ENCODE measurements at places on chromosomes 3 and 15. TPM values are rescaled to one million over a fixed set of nuclear protein-coding genes. Genes with fewer than 3 reads are reported as not detected.

DNA sequence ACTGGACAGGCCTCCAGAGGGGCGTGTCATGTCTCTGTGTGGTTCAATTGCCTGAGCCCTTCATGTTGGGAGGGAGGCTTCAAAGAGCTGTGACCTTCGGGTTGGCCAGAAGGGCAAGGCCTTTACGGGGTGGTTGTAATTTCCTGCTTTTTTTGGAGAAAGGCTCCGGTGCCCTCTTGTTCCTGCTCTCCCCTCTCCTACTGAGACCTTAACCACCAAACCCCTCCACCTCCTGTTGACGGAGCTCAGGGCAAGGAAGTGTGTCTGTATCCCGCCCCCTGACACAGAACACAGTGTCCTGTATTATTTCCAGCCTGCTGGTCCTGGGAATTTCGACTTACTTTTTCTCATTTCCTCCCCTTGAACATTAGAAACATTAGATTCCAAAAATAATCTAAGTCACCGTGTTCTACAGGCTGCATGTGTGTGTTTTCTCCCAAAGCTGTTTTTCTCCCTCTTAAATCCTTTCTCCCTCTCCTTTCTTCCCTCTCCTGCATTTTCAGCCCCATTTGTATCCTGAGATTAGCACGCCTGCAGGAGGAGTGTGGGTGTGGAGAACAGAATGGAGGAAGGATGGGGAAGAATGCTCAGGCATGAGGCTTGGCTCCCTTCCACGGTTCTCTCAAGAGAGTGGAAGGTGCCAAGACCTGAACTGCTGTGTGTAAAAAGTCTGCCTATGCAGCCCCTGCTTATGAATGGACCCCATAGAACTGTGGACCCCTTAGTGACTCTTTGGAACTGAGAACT, 285.4 kb upstream of the ROPN1 start:
- DNase-seq, result peak; percentile 86
- no peaks in the 10 kb centered on the region for H3K27me3 ChIP-seq
- no peak overlapping the region for H3K4me3 ChIP-seq
- H3K27ac ChIP-seq, result peak overlapping the region; percentile 92

DNA sequence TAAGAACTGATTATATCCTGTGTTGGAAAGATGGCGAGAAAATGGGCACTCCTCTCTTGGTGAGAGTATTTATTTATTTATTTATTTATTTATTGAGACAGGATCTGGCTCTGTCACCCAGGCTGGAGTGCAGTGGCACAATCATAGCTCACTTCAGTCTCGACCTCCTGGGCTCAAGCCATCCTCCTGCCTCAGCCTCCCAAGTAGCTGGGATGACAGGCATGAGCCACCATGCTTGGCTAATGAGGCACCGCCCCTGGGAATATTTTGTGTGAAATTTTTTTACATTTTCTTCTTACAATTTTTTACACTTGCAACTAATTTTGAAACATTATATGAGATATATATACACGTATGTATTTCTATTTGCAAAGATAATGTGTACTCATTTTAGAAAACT, 150.5 kb upstream of the PRR20G start:
- H3K36me3 ChIP-seq, result no peaks in the 10 kb centered on the region
- peak; percentile 12 for DNase-seq

- DNase-seq, result no peak
- H3K36me3 ChIP-seq, result no peaks in the 10 kb centered on the region
- no peak overlapping the region for H3K4me3 ChIP-seq
- peaks cover 6% of the 10 kb centered on the region for H3K4me1 ChIP-seq
These were observed 140.4 kb downstream of the RORA start for GRCh38 chr15:61088675-61089074.

GRCh38 chr3:188656196-188656982, 502.4 kb downstream of the LPP start:
- H3K36me3 ChIP-seq, result no peaks in the 10 kb centered on the region
- peak overlapping the region; percentile 47 for H3K27ac ChIP-seq
- H3K4me3 ChIP-seq, result no peak overlapping the region
- no peak for DNase-seq
- peaks cover 18% of the 10 kb centered on the region for H3K4me1 ChIP-seq

DNA sequence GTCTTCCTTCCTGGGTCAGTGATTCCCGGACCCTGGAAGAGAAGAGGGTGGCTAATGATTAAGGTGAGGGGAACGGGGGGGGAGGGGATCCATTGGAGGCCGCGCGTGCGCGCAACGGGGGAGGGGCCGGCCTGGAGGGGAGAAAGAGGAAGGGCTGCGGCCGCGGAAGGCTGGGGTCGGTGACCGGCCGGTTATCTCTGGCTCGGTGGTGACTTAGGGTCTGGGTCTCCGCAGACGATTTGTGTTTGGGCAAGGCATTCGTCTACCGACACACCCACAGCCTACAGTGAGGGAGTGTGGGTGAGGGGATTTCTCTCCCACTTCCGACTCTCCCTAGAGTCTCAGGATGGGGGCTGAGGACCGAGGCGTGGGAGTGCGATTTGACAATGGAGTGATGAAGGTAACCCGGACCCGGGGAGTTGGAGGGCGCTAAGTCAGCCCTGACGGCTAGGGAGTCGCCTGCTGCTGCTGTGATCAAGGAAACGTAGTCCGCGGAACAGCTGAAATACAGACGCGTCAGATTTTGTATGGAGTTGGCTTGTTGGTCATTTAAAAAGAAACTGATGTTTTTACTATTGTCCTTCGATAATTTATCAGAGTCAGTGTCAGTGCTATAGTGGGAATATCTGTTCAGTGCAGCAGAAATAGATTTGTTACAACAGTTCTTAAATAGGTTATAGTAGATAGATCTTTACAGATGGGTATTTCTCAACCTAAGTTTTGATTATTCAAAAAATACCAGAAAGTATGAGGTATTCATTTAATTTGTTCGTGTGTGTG, 733 bp downstream of the RNF111 start:
- peak overlapping the region; percentile 96 for H3K4me3 ChIP-seq
- DNase-seq, result no peak
- no peaks in the 10 kb centered on the region for H3K4me1 ChIP-seq

DNA sequence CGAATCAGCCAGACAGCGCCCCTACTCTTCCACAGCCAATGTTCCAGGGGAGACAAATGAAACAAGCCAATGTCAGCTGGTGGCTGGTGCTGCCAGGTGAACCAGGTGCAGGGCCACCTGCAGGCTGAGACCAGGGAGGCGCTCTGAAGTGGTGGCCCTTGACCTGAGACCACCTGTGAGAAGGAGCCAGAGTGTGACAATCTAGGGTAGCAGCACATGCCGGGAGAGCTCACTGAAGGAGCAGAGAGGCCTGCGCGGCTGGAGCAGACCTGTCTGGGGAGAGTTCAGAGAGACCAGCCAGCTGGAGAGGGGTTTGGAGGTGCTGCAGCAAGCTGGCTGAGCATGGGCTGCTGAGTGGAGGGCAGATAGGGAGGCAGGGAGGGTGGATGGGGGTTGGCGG, 693 bp upstream of the STAB1 start:
- H3K27ac ChIP-seq, result peak overlapping the region; percentile 33
- H3K27me3 ChIP-seq, result no peaks in the 10 kb centered on the region
- H3K36me3 ChIP-seq, result peaks cover 38% of the 10 kb centered on the region

GRCh38 chr15:54681584-54681983, 515.2 kb downstream of the RSL24D1 start:
- no peak overlapping the region for H3K4me3 ChIP-seq
- no peaks in the 10 kb centered on the region for H3K36me3 ChIP-seq
- no peaks in the 10 kb centered on the region for H3K27me3 ChIP-seq
- no peak for DNase-seq
- no peaks in the 10 kb centered on the region for H3K4me1 ChIP-seq
- no peak overlapping the region for H3K27ac ChIP-seq

DNA sequence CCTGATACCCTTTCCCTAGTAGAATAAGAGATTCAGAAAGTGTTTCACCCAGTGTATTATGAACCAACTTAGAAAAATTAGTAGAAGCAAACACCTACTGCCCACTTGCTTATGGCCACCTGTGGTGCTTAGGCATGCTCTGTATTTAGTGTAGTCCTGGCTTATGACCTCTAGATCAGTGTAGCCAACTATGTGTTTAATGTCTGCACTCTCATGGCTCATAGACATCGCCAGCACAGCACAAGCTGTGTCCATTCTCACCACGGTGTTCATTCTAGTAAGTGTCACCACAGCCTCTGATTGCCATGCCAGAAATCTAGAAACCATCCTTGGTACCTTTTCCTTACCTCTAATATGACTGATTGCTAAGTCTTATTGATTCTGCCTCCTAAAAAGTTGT, 14.3 kb downstream of the ASB7 start:
- H3K36me3 ChIP-seq, result peaks cover 24% of the 10 kb centered on the region
- no peak for DNase-seq
- no peaks in the 10 kb centered on the region for H3K27me3 ChIP-seq
- no peak overlapping the region for H3K4me3 ChIP-seq

DNA sequence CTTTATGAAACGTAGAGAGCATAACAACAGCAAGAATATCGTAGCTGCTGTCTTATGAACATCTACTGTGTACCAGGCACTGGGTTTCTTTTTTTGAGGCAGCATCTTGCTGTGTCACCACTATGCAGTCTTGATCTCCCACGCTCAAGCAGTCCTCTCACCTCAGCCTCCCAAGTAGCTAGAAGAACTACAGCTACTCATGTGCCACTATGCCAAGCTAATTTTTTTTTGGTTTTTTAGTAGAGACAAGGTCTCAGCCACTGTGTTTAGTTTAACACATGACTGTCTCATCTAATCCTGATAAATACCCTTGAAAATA, 129.9 kb downstream of the VGLL4 start:
- H3K36me3 ChIP-seq, result no peaks in the 10 kb centered on the region
- no peak for DNase-seq
- peak overlapping the region; percentile 81 for H3K27ac ChIP-seq
- H3K4me3 ChIP-seq, result no peak overlapping the region
- H3K4me1 ChIP-seq, result peaks cover 37% of the 10 kb centered on the region
- no peaks in the 10 kb centered on the region for H3K27me3 ChIP-seq

The LSMEM2 gene
- total RNA-seq, result not detected

The ARMC8 gene
- total RNA-seq, result 23.4 TPM

The SHC4 gene
- total RNA-seq, result 7.2 TPM

The EPHA3 gene
- 3.3 TPM for total RNA-seq

The FBXW12 gene
- not detected for total RNA-seq

The TEX264 gene
- total RNA-seq, result 69.1 TPM
